ENCODE measurements at places on chromosomes 1 and 21. TPM values are rescaled to one million over a fixed set of nuclear protein-coding genes. Genes with fewer than 3 reads are reported as not detected.

Gene OPRD1
- not detected for total RNA-seq

Gene SH2D5
- 15.2 TPM for total RNA-seq

Gene OR2T2
- not detected for total RNA-seq

GRCh38 chr1:932776-933602 is 9.3 kb downstream of the SAMD11 start:
- DNase-seq: no peak

DNA sequence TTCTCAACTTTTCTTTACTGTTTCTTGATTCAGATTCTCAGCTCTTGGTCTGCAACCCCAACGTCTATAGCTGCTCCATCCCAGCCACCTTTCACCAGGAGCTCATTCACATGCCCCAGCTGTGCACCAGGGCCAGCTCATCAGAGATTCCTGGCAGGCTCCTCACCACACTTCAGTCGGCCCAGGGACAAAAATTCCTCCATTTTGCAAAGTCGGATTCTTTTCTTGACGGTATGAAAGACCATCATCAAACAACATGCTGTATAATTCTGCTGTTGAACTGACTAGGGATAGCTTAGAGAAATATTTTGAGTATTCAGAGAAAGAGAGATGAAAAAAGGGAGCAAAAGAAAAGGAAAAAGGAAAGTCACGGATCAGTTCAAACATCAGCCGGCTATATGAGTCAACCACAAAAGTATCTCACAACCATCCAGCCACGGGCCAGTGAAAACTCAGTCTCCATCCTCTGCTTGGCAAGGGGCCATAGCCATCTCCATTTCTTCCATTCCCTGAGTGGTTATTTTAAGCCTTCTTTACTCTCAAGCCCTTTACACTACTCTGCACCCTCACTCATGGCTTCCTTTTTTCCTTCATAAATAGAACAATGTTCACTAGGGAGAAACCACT is 14.1 kb downstream of the DNASE2B start:
- no peak for DNase-seq

DNA sequence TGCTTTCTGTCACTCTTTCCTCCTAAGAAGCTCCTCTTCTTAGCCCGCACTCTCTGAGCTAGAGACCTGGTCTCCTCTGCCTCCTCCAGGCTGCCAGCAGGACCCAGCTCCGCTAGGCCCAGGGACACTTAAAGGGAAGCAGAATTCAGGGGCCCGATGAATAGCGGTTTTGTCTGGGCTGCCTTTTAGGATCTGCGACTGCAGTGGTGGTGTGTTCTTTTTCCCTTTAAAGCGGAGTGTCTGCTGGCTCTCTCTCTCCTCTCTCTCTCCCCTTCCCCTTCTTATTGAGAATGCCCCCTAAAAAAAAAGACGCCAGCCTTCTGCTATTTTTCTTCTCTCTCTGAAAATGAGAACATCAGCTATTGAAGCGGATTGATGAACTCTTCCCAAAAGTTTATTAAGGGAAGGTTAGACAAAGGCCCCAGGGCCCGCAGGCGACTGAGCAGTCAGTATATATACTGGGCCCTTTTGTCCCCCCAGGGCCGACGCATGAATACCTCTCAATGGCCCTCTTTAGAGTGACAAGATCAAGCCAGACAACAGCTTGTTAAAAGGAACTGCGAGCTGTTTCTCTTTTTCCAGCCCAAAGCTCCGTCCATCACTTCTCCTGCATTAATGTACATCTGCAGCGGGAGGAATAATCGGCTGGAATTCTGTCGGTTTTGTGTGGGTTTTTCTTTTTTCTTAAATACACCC is 27.0 kb downstream of the PAX7 start:
- DNase-seq: no peak

DNA sequence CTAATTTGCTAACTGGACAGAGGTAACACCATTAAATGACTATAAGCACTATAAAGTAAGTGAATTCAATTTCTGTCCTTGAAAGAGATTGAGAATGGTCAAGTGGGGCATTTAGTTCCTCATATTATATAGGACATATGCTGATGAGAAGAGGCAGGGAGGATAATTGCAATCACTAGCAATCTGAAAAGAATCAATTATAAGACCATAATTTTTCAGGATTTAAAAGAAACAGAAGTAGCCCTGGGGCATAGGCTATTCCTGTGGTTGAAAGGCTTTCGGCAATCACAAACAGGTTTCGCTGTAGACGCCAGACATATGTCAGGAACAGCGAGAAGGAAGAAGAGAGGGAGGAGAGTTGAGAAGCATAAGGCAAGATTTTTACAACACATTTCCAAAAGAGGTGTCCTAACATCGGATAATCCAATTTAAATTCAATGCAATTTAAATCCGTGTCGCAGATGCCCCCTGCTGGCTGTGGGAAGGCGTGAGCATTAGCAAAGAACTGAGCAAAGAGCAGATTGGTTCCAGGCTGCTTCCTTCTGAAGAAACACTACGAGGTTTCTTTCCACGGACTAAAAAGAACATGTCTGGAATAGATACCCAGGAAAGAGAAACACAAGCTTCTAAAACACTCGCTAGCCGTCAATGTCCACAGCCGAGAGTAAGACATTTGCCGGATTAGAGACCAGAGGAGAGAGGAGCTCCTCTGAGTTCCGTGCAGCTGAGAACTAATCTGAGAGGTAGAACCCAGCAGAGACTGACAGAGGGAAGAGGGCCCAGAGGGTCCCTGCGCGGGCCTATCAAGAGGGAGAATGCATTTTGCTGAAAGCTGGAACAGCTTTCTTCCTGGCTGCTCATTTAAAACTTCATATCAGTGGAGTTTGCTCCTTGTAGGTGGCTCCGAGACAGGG is 27.9 kb downstream of the RGS5 start:
- no peak for DNase-seq

GRCh38 chr1:38046333-38046883 is at the start of gene POU3F1:
TSS of gene POU3F1 (minus strand) at chr1:38046793. CDS start at chr1:38046743, 50 bp downstream.
- DNase-seq: no peak

GRCh38 chr1:224482619-224483018 is 48.0 kb upstream of the WDR26 start:
- DNase-seq: no peak
